ENCODE measurements at places on chromosomes 11 and 22.

GRCh38 chr11:116970485-116971292 is 127.5 kb downstream of the SIK3 start:
- DNase-seq = no peak

DNA sequence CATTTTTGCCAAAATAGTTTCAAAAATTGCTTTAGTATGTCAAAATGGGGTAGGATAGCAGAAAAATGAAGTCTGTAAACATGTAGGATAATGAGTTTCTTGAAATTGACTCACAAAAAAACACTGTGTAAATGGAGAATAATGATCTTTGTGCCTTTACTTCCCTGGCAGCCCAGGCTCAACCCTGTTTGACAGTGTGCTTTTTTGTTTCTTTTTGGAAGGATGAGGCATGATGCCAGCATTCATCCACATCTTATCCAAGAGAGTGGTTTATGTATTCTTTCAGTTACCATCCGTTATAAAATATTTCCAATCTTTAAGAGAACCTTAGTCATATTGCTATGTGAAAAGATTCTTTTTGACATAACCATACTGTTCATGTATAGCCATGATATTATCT is 70.6 kb downstream of the ARHGAP42 start:
- DNase-seq = no peak

- no peak for DNase-seq
Measured at GRCh38 chr11:131606811-131607335, 236.5 kb downstream of the NTM start.

DNA sequence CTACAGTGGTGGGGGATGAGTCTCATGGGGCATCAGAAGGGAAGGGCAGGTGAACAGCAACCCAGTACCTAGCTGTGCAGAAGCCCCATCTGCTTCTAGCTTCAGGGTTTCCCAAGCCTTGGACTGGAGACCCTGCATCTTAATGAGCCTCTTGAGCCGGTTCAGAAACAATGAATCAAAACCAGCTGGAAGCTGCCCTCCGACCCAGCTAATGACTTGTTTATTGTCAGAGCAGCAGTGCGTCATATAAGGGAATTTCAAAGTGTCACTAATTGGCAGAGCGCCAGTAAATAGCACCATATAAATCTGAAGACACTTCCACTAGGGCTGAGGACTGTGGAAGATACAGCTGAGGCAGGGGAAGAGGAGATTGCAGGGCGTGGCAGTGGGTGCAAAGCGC is 57.5 kb downstream of the RPUSD4 start:
- DNase-seq = no peak

- DNase-seq = no peak
Measured at GRCh38 chr11:65595543-65596281, at the start of gene KCNK7. KCNK7 (minus strand) TSS chr11:65595800; CDS start chr11:65595772, 28 bp downstream.

GRCh38 chr11:106021967-106022794 is at the start of gene MSANTD4:
MSANTD4 (minus strand) TSS chr11:106022240; CDS start chr11:106010917, 11,323 bp downstream.
- DNase-seq = peak; percentile 99

- DNase-seq = no peak
Measured at GRCh38 chr22:30413001-30413400, 12.6 kb upstream of the MTFP1 start.

DNA sequence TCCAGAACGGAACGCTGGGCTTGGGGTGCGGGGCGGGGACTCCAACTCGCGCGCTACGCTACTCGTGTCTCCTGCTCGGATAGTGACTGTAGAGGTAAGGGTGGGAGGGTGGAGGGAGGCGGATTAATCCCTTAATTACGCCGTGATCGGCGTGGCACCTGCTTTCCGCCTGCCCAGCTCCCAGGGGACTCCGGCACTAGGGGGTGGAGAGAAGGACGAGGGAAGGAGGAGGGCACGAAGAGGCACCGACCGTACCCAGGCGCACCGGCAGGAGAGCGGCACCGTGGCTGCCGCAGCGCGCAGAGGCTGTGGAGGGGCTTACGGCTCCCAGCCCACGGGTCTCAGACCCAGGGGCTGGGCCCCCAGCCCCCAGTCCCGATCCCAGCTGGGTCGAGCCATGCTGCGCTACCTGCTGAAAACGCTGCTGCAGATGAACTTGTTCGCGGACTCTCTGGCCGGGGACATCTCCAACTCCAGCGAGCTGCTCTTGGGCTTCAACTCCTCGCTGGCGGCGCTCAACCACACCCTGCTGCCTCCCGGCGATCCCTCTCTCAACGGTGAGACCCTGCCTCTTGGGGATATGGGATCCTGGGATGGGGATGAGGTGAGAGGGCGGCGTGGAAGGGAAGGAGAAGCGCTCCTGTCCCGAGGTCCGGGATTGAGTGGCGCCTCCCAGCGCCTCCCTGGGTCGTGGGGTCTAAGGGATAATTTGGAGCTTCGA is at the start of gene ROBO3:
Gene ROBO3 (plus strand): TSS at position 252 of the 721 bp plus-strand sequence. CDS start 146 bp downstream, at position 398.
- DNase-seq = no peak

DNA sequence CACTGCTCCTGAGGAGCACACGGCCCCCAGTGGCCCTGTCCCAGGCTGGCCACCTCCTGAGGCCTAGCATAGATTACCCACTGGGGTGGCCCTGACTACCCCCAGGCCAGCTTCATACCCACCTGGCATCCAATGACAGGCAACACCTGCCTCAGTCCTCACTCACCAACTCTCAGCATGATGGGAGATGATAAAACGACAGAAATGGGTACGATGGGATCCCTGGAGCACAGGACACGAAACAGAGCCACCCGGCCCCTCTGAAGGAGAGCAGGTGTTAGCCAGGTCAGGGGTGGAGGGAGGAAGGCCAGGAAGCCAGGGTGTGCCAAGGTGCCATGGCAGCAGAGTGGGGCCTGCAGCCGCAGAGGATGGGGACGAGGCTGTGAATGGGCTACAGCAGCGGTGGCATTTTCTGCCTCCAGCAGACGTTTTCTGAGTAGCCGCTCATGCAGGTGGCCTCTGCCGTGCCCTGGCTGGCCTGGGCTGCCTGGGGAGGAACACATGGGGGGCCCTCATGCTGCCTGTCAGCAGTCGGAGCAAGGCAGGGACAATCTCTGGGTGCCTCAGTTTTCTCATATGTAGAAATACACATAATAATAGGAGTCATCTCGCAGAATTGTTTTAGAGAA is 50.2 kb upstream of the FGF3 start:
- DNase-seq = no peak

- no peak for DNase-seq
Measured at GRCh38 chr11:2516276-2517015, 71.6 kb downstream of the KCNQ1 start.

DNA sequence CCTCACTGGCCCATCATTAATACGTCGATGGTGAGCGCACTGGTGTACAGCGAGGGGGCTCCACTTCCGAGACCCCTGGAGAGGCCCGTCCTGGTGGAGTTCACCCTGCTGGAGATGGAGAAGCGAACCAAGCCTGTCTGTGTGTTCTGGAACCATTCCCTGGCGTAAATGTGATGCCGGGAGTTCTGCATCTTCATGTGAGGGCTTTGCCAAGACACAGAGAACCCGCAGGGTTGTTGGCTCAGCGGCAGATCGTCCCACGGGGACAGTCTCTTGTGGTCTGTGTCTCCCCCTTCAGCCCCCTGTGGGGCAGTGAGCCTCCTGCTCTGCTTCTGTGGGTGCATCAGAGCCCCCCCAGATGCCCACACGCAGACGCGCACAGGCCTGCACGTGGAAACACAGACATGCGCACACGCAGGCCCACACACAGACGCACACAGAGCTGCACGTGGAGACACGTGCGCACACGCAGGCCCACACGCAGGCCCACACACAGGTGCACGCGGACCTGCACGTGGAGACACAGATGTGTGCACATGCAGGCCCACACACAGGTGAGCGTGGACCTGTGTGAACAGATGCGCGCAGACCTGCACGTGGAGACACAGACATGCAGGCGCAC is 55.8 kb upstream of the PRODH start:
- DNase-seq = no peak

GRCh38 chr11:74691755-74692154 is 39.5 kb downstream of the CHRDL2 start:
- no peak for DNase-seq

DNA sequence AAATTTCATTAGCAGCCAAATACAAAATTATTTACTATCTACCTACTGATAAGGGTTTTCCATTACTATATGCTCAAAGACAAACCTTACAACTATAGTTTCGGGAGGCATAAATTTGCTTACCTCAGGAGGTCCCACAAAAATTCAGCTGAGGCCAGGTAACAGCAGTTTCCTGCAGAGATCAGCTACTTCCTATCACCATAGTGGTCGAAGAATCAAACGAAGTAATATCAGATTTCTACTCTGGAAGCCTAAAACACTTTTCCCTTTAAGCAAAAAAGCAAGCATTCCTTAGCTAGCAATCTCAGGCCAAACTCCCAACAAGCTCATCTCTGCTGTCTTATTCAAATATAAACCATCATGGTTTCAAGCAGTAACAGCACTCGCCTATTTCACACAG is 3.1 kb downstream of the NAP1L4 start:
- peak; percentile 28 for DNase-seq

GRCh38 chr11:119506436-119506835 is 83.5 kb upstream of the THY1 start:
- DNase-seq = peak; percentile 24

- DNase-seq = no peak
Measured at GRCh38 chr11:3092603-3093141, 35.4 kb upstream of the CARS1 start.

DNA sequence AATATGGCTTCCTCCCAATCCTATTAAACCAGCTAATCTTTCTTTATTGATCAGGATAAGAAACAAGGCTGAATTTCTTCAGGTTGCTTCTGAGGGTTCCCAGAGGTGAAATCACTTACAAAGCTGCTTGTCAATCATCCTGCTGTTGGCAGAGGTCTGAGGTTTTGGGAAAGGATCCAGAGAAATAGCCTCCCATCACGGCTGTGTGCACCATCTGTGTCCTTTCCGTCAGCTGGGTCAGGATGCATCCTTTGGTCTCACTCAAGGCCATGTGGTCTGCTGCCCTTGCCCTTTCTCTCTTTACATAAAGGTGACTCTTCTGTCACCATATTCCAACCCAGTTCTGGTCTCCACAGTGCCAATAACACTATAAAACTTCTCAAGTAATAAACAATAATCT is 113.4 kb upstream of the TEAD1 start:
- DNase-seq = no peak

GRCh38 chr11:25667871-25668270 is 664.1 kb upstream of the ANO3 start:
- DNase-seq = no peak

GRCh38 chr22:46119729-46120419 is 30.5 kb upstream of the PPARA start:
- peak; percentile 53 for DNase-seq

DNA sequence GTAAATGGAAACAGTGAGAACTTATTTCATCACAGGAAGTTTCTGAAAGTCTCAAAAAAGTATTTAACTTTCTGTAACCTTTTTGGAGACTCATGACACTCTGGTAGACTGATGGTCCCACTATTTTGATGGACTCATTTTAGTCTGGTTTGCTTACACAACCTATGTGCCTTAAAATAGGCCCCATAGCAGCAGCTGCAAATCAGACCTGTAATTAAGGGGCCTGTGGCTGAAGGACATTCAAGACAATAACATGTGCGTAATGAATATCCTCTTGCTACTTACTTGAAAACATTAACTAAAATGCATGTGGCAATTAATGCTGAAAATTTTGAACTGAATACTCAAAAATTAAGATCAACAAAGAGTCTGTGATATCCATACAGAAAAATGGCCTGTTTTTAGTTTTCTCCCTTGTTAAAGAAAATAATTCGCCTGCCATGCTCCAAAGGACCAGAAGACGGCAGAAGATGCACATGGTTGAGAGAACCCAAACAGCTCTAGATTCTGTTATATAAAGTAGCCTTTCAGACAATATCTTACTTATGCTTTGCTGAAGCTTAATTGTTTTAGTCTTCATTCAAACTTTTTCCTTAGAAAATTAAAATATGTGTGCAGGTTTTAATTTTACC is 568.5 kb downstream of the KCNA4 start:
- DNase-seq = peak; percentile 53

DNA sequence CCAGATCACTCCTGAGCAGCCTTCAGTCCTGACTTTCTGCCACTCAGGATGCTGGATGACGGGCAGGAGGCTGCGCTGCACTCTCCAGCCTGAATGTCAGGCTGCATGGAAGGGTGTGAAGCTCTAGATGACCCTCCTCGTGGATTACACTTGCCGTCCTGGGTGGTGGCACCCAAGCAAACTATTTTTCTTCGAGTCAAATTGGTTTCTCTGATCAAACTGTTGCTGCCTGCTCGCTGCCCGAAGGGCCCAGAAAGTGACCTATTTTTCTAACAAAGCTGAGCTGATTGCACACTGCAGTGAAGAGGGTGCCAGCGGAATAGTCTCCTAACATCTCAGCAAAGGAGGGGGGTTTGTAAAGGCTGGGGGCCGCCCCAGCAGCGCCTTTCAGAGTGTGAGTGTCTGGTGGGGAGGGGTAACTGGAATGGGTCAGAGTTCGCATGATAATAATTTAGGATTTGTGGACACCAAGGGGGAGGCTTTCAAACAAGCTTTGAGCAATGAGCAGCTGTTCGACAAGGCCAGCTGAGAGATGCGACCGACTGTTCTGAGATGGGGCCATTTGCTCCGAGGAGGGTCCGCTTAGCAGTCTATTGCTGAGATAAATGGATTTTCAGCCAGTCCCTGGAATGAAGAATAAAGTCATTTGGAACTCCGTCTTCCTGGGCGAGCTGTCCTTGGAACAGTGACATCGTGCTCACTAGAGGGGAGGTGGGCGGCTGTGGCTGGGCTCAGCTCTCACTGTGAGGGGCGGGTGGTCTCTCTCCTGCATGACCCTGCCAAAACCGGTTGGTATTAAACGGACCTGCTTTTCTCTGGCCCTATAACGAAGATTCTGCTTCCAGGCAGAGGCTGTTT is 537.6 kb downstream of the BRD1 start:
- DNase-seq = no peak

GRCh38 chr22:19122752-19123492 is 710 bp upstream of the DGCR2 start:
- no peak for DNase-seq

DNA sequence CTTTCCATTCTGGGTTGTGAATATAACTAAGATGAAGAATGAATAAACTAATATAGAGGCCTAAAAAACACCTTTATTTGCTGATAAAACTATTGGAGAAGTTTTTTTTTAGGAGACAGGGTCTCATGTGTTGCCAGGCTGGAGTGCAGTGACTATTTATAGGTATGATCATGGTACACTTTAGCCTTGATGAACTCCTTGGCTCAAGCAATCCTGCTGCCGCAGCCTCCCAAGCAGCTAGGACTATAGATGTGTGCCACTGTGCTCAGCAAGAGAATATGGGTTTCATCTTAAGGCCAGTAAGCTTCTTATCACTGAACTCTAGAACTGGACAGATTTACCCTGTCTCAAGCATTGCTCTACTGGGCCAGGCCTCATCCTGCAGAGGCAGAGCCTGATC is 26.6 kb downstream of the CCDC90B start:
- DNase-seq = no peak

DNA sequence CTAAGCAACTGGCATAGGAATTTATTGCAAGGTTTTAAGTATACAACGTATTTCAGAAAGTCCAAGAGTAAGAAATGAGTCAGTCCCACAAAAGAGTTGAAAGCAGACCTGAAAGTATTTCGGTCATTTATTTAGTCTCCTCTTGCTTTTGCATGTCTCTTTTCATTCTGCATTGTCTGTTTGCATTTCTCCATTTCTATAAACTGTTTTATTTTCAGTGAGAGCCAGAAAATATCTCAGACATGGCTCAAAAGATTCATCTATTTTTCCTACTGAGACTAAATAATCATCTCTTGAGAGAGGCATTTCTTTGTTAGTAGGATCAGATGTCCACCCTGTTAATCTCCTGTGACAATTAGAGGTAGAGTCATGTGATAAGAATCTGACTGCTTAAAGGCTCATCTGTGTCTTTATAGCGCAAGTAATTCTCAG is 219.1 kb upstream of the CCDC179 start:
- no peak for DNase-seq
